ENCODE measurements at places on chromosomes 3 and 15. TPM values are rescaled to one million over a fixed set of nuclear protein-coding genes. Genes with fewer than 3 reads are reported as not detected.

Gene SLC9C1
- total RNA-seq: 0.41 TPM

GRCh38 chr15:35907511-35907910 lies 361.5 kb upstream of the DPH6 start:
- no peak for DNase-seq

DNA sequence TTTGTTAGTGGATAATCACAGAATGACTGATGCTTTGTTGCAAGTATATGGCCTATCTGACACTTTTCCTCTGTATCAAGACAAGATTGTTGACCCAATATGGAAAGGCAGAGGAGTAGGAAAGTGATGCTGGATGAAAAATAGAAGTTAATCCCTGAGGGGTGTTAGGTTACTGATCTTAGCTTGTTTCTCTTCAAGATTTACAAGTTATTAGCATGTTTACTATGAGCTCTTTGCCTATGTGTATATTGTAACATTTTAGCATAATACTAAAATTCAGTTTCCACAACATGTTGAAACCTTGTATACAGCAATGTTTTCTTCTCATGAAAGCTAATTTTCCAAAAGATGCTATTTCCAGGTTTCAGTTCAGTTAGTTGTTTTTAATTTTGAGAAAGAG lies 120.4 kb upstream of the CCNL1 start:
- DNase-seq: no peak

Gene P2RY1
- total RNA-seq: 25.1 TPM

- DNase-seq: no peak
Measured at GRCh38 chr3:185549651-185550111, 2.7 kb downstream of the LIPH start.

Measured in H7 (cell line).